Activated T-helper 1 cell treated with anti-CD3 and anti-CD28 coated beads, Interleukin-2, amount 50 U/mL, for 16 hours (primary cell): ENCODE measurements at places on chromosomes 13 and 19.

DNA sequence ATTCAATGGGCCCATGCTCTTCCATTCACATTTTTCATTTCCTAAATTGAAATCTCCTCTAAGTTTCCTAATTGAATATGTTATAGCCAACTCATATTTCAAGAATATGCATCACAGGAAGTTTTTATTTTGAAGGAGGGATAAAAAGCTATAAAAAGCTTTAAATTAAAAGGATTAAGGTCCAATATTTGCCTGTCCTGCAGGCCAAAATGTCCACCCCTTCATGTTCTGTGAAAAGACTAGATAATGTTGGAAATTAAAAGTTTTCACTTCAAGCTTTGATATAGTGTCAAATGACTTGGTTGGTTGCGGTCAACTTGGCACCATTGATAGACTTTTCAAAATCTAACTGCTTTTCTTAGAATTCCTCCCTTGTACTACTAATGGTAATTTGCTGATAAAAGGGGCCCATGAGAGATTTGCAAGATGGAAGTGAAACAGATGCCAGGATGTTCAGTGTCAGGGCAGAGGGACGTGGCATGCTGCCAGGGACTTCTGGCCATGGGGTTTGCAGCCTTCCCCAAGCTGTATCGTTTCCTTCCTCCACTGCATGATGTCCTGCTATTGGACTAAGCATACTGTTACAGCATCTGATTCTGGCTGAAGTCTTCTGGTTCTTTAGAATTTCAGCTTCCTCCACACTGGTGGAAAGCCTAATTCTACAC is 547.3 kb upstream of the MIR17HG start:
- no peak for DNase-seq

GRCh38 chr13:113815151-113816058 is 48.5 kb downstream of the GAS6 start:
- DNase-seq = no peak

DNA sequence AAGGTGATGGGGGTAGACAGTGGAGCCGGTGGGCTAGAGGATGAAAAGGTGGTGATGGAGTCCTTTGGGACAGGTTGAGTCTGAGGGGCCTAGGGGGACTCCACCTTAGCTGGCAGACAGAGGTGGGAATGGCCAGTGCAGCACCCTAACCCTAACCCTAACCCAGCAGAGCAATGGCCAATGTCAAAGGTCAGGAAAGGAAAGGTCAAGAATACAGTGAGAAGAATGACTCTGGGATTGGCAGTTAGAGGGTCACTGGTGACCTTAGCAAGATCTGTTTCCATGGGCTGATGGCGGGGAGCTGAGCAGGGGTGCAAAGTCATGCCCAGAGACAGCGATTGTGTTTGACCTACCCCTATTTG is 16.6 kb downstream of the GNA15 start:
- DNase-seq = no peak

GRCh38 chr13:49540552-49540951 is 44.8 kb downstream of the PHF11 start:
- no peak for DNase-seq

- no peak for DNase-seq
Observed at GRCh38 chr13:88761145-88761544, 1090.0 kb downstream of the SLITRK5 start.

GRCh38 chr19:8206147-8207087 is 2.8 kb upstream of the CERS4 start:
- no peak for DNase-seq

GRCh38 chr19:19575411-19575810 is 37.3 kb downstream of the CILP2 start:
- no peak for DNase-seq

DNA sequence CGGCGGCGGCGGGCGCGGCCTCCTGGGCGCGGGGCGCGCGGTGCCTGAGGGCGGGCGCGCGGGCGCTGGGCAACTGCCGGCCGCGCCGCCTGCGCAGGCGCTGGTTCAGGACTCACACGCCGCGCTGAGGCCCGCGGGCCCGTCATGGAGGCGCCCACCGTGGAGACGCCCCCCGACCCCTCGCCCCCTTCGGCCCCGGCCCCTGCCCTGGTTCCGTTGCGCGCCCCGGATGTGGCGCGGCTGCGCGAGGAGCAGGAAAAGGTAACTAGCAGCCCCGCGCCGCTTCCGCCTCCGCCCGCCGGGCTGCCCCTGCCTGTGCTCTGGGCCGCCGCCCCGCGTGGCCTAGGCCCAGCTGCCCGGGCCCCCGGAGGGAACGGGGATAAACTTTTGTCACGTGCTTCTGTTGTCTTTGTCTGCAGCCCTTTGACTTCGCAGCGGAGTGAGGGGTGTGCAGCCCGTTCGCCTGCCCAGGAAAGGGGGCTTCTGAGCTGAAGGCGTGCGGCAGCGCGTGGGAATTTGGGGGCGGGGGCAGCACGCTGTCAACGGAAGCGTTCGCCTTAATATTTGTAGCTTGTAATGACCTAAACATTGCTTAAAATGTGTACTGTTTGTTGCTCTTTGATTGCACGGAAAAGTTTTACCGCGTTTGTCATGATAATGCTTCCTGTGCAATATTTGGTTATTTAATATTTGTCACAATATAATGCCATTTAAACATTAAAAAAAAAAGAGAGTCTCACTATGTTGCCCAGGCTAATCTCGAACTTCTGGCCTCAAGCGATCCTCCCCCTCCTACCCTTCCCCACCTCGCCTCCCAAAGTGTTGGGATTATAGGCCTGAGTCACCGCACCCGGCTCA is 594 bp downstream of the URI1 start:
- peak; percentile 60 for DNase-seq

GRCh38 chr13:94607939-94608338 is 6.3 kb downstream of the GPR180 start:
- DNase-seq = no peak

DNA sequence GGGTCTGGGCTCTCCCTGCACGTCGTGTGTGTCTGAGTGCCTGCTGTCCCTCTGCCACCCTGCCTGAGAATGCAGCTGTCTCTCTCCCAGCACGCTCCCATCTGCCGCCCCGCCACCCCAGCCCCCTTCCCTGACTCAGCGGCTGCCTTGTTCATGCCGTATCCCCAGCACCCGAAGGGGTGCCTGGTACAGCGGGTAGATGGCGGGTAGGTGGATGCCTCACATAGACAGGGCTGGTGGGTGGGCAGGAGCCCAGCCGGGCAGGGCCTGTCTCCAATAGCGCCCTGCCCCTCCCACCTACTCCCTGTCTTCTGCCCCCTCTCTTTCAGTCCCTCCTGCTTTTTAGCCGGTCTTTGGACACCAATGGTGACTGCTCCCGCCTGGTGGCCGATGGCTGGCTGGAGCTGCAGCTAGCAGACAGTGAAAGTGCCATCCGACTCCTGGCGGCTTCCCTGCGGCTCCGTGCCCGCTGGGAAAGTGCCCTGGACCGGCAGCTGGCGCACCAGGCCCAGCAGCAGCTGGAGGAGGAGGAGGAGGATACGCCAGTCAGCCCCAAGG is 30.3 kb downstream of the DHX34 start:
- DNase-seq = no peak

DNA sequence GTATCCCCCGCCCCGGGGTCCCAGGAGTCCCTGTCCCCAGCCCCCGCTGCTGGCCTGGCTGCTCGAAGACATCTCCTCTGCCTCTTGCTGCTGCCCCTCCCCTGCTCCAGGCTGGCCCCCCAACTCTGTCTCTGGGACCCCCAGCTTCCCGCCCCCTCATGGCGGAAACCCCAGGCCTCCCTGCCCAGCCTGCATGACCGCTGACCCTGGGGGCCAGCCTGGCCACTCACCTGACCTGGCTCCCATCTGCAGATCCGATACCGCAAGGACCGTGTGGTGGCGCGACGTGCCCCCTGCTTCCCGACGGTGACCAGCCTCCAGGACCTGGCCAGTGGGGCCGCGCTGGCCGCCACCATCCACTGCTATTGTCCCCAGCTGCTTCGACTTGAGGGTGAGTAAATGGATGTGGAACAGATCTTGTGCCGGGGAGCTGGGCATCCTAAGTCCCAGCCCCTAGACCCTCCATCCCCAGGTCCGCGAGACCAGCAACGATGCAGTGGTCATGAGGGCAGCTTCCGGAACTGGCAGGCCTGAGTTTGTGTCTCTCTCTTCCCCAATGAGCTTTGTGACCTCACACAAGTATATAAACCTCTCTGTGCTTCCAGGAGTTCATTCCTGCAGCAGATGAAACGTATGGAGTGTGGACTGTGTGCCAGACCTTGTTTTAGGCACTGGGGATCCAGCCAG is 12.4 kb downstream of the CAMSAP3 start:
- no peak for DNase-seq

DNA sequence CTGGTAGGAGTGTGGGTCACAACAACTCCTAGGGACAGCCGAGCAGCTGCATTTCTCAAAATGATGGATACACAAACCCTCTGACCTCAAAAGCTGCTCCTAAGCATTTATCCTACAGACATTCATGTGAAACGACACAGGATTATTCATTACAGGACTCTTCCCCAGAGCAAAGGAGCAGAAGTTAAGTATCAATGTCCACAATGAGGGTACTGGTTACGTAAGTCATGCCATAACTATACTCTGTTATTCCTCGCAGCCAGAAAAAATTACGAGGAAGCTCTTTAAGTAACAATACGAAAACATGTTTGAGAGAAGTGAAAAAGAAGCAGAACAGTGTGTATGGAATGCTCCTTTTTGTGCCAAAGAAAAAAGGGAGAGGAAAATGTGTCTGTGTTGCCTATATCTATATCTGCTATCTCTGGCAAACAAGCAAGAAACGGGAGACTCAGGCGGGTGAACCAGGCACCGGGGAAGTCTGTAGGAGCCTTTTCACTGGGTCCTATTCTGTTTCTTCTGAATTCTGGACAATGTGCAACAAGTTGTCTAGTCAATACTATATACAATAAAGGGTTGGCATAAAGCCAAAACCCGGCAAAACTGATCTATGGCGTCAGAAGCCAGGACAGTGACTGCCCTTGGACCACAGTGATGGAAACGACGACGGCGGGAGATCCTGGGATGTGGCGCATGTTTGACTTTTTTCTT is 1.3 kb downstream of the ISOC2 start:
- no peak for DNase-seq

DNA sequence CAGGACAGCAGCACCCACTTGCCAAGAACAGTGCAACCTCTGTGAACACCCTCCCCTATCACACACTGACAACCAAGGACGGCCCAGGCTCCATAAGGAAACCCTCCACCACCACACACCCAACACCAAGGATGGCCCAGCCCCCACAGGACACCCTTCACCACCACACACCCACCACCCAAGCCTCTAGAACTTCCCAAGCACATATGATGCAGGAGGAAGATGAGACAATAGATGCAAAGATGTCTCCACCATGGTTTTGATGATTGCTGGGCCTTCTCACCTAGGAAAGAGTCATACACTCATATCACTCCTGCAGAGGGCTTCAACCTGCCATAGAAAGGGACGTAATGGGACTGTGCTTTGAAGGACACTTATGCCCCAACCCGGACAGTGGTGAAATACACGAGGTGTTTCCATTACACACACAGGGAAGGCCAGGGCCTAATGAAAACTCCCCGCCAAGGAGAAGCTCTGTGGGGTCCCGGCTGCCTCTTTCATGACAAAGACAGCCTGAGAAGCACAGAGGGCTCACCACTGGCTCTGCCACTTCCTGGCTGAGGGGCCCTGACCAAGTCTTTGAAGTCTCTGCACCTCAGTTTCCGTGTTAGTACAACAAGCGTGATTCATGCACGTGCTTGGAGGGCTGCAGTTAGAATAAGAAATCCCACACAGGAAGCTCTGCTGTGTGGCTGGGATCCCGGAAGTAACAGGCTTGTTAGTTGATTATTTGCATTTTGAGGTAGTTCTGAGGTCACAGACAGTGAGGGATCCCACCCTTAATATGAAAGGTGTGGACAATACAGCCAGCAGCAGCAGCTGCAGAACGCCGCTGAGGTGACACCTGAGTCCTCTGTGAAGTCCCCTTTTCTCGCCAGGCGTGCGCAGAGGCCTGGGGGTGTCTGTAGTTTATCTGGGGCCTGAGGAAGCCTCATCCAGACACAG is 61.9 kb upstream of the ATP12A start:
- peak; percentile 27 for DNase-seq

- no peak for DNase-seq
Observed at GRCh38 chr19:41708481-41708880, at the start of gene CEACAM5. Gene CEACAM5, plus strand, starts transcription at chr19:41708626. Its CDS starts 106 bp downstream, at chr19:41708732.

DNA sequence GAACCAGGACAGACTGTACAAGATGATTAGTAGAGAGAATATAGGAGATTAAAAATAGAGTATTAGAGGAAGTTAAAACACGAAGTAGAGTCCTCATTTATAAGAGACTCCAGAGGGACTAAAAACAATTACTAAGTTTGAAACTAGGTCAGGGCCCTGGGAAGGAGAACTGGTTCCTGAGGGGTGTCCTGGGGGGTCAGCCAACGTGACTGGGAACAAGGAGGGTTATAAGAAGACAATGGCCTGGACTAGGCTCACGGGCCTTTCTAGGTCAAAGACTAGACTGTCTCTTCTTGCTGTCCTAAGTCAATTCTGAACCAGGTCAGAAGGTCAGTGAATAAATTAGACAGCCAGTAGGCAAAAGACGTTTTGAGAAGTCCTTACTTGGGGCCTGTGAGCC is 165.3 kb downstream of the IER2 start:
- DNase-seq = no peak

GRCh38 chr13:42875475-42876269 is 94.3 kb downstream of the FAM216B start:
- DNase-seq = no peak

- no peak for DNase-seq
Observed at GRCh38 chr19:6099599-6099998, 10.7 kb downstream of the RFX2 start.

DNA sequence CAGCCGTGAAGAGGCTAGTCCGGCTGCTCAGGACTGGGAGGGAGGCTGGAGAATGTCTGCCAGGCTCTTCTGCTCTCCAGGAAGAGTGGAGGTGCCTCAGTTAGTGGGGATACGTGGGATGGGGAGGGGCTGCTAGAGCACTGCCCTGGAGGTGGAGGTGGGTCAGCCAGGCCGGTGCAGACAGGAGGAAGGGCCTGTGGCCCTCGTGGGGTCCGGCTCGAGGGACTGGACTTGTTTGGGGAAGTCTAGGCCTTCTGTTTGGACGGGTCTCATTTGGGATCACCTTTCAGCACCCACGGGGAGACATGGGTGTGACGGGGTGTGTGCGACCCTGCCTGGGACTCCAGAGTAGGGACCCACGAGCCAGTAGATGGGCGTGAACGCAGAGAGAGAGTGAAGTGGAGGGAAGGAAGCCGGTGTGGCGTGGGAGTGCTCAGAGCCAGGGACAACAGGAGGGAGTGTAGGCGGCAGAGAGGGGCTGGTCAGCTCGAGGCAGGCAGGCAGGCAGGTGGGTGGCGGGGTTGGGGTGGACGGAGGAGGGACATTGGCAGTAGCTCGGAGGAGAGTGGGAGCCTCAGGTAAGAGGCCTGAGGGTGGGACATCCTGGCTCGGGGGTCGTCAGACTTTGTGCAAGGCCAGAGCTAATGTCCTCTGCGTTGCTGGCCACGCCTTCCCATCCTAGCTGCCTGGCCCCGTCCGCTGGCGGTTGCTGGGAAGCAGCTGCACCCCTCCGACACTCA is 11.5 kb downstream of the EPN1 start:
- no peak for DNase-seq
